ENCODE measurements at places on chromosomes 6 and 20.

GRCh38 chr6:98808541-98809210, 25.7 kb upstream of the POU3F2 start:
- no peak for DNase-seq

DNA sequence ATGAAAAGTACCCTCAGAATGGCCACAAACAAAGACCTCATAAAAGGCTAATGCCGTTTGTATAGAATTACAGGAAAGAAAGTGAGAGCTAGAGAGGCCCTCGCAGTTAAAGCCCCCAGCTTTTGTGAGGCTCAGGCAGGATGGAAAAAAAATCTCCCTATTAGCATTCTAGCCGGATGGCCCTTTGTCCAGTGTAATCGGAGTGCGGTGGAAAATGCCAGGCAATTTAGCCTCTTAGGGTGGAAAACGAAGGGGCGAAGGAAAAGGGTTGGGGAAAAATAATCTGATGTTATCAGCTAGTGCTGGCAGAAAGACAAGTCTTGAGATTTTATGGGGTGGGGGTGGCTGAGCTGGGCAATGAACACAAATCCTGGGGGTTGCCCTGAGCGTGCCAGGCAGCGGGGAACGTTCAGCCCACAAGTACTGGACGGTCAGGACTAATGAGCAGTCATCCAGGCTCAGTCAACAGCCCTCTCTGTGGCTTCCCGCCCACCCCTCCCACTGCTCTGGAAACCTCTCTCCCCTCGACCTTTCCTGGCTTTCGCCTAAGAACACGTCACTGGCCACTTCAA, 92.4 kb downstream of the PSMG4 start:
- DNase-seq: no peak

DNA sequence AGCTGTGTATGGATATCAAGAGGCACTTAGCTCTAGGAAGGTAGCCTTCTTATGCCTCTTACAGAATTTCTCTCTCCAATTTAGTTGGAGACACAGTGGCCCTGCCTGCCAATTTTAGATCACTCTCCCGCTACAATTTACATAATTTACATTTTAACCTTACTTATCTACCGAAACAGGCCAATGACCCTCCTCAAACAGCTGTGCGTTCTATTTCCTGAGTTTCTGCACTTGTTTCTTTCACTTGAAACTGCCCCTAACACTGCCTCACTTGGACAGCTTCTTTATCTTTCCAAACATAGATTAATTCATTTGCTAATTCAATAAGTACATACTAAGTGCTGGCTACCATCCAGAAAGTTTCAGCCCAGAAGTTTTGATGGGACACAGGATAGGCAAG, 52.9 kb upstream of the HDDC2 start:
- no peak for DNase-seq

DNA sequence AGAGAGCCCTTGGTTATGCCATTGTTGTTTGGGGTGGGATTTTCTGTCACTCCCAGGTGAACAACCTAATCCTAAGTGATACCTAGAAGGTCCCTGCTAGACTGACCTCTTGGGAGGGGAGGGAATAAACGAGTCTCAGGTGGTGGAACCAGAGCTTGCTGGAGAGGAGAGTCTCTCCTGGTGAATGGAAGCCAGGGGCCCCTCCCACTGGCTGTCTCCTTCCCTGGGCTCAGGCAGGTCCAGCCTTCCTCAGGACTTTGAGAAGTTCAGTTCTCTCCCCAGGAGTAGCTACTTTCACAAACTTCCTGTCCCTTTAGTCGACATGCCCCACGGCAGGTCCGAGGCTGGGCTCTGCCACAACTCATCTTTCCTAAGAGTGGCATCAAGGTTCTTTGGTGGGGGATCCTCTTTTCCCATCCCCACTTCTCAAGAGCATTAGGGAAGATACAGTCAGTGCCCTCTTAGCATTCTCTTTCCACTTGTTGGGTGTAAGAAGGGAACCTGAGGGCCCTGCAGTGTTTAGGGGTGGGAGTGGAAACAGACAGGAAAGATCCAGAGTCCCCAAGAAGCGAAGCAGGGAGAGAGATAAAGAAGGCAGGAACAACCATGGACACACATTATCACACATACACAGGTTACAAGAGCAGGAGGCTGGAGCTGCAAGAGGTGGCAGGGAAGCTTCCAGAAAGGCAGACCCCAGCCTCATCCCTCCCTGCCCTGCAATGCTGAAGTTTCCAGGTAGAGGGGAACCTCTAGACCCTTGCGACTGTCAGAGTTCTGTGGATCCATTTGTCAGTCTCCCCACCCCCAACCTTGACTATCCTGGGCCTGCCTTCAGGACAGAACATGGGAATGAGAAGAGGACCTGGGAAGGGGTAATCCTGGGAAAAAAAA, 900 bp upstream of the GLP1R start:
- DNase-seq: no peak

- DNase-seq: no peak
Measured at GRCh38 chr20:40457404-40457803, 231.6 kb downstream of the MAFB start.

- peak; percentile 66 for DNase-seq
Measured at GRCh38 chr6:151763938-151764680, 43.4 kb upstream of the ESR1 start.

- DNase-seq: no peak
Measured at GRCh38 chr6:43904311-43905123, 134.5 kb downstream of the VEGFA start.

DNA sequence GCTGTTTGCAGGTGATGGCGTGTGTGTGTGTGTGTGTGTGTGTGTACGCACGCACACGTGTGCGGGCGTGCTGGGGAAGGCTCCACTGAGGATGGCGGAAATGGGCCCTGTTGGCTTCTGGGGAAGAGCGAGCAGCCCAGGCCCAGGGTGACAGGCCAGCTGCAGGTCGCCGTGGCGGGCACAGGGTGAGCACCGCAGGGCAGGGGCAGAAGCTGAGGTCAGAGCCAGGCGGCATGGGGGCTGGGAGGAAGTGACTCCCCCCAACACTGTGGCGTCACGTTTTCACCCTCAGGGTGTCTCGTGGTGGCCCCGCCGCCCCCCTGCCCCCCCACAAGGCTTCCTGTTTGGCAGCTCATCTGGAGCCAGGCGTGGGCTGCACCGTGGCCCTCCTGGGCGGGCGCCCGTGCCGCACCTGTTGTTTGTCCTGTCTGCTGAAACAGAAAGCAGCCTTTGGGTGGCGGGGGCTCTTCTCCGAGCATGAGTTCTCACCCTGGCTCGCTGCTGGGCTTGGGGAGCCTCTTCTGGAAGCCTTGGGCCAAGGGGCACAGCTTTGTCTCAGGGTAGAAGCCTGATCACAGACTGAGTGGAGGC, 7.1 kb downstream of the RBM38 start:
- no peak for DNase-seq

DNA sequence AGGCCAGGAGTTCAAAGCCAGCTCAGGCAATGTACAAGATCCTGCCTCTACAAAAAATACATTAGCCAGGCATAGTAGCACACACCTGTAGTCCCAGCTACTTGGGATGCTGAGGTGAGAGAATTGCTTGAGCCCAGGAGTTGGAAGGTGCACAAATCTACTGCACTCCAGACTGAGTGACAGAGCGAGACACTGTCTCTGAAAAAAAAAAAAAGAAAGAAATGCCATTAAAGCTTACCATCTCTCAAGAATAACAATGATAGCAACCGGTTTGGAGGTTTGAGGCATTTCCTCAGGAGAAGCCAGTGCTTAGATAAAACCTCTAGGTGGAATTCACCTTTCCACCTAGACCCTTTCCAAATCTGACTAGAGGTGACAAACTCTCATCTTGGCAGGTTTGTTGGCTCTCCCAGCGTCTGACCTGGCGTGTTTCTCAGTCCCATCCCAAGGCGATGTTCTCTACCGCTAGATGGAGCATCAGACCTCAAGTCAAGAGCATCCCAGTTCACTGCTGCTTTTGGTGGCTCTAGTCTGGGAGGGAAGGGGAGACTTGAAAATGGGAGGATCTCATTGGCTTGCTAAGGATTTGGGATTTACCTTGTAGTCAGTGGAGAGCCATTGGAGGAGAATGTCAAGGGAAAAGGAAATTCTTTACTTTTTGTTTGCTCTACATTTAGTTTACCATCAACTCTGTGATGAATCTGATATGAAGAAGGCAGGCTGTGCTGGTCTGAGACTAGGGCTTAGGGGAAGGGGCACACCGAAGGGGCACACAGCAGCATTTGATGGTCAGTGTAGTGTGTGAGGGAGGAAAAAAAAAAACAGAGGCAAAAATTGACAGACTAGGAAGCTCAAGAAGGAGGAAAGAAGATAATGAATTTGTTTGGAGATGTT, 67.9 kb downstream of the NCOA7 start:
- DNase-seq: peak; percentile 72

GRCh38 chr6:17336425-17336824, 55.3 kb downstream of the RBM24 start:
- DNase-seq: no peak

DNA sequence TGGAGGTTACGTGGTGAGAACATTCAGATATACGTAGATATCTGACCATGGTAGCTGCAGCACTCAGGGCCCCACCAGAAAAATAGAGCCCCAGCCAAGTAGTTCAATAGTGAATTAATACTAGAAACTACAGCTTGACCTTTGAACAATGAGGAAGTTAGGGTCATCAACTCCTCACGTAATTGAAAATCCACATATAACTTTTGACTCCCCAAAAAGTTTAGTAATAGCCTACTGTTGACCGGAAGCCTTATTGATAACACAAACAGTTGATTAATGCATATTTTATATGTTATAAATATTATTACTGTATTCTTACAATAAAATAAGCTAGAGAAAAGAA, 117.9 kb downstream of the SNX5 start:
- no peak for DNase-seq

DNA sequence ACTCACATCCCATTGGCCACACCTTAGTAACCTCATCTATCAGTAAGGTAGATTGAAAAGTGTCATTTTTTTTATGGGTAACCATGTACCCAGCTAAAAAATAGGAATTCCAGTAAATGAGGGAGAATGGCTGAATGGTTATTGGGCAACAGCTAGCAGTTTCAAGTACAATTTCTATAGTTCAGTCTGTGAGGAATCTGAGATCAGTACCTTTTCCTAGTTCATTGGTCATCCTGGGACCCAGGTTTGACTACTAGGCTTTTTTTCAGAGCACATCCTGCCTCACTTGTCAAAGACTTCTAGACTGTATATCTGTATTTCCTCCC, 28.3 kb downstream of the PHF3 start:
- no peak for DNase-seq

GRCh38 chr6:140824595-140824994, 1308.1 kb upstream of the GJE1 start:
- no peak for DNase-seq

DNA sequence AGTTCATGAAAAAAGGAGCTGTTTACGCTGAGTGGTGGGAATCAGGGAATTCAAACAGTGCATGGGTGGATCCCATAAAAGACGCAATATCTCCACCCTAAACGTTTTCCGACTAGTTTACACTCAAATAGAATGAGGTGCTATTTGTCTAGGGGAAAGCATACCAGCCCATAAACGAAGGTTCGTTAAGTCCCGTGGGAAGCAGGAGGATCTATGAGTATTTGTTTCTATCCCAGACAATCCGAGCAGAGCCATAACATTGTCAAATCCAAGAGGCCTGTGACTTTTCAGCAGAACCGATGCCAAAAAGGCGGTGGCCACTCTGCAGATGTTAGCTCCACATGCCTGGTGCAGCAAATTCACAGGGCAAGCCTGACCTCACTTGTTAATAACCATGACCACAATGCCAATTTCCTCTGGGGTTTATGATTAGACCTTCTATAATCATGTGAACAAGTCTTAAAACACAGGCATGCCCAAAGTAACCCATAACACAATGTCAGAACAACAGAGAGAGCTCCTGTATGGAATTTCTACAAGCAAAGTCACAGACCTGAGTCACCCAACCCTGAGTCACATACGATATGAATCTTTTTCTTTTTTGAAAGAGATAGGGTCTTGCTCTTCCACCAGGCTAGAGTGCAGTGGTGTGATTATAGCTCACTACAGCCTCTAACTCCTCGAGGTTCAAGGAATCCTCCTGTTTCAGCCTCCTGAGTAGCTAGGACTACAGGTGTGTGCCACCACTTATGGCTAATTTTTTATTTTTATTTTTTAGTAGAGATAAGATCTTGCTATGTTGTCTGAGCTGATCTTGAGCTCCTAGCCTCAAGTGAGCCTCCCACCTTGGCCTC, 123.3 kb downstream of the KIF13A start:
- DNase-seq: no peak

DNA sequence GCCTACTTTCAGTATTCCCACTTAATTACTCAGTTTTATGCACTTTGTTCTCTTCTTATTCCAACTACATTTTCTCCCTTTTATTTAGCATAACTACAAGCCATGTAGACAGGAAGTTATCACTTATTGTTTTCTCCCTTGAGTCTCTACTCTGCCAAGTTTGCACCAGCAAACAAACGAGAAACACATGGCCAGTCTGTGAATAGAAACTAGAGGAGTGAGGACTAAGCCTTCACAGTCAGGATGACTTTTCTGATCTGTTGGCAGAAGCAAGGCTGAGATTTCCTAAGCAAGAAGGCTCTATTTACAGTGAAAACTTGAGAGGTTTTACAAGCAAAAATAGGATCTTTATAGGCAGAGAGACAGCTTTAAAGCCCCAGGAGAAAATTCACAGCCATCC, 69.8 kb upstream of the TINAG start:
- no peak for DNase-seq

DNA sequence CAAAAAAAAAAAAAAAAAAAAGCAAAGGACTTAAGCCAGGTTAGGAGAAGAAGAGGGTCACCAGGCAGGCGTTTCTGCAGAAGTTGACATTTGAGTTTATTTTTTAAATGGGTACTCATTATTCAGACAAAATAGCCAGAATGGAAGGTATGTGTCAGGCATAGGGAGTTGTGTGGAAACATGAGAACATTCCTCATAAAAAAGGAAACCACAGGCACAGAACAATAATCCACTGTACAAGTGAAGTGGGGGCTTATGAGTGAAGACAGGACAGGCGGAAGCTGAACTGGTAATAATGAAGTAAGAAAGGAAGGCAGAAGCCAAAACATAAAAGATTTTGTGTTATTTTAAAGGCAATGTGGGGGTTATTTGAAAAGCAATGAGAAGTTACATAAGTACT, 104.6 kb downstream of the EPB41L2 start:
- DNase-seq: no peak

GRCh38 chr20:2108987-2109386, 7.4 kb downstream of the STK35 start:
- no peak for DNase-seq

GRCh38 chr6:65787787-65788186, 80.8 kb upstream of the EYS start:
- no peak for DNase-seq

GRCh38 chr6:107706516-107707115, 117.5 kb downstream of the SCML4 start:
- DNase-seq: no peak

DNA sequence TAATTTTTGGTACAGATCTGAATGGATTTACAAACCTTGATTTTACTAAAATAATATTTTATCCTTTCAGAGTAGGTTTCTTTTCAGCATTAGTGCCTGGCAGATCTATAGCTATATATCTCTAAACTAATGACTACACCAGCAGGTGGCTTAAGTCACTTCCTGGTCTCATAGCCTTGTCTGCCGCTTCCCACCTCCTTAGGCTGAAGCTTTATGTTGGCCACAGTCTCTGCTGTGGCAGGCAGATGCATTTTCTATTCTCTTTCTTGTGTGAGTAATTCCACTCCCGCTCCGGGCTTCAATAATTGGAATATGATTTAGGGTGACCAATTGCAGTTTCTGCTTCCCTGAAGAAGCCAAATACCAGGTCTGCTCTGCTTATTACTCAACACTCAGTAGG, 226.8 kb upstream of the HS3ST5 start:
- no peak for DNase-seq

Data from NCI-H460 (cell line).